T-helper 9 cell (primary cell): ENCODE measurements at places on chromosomes 16 and 17.

- no peak for DNase-seq
These were observed 24.4 kb downstream of the ARHGAP17 start for GRCh38 chr16:24990803-24991202.

- no peak for DNase-seq
These were observed 115.3 kb downstream of the C16orf78 start for GRCh38 chr16:49488740-49489525.

GRCh38 chr17:57580055-57580739 is 164.9 kb downstream of the CCDC182 start:
- DNase-seq = no peak

DNA sequence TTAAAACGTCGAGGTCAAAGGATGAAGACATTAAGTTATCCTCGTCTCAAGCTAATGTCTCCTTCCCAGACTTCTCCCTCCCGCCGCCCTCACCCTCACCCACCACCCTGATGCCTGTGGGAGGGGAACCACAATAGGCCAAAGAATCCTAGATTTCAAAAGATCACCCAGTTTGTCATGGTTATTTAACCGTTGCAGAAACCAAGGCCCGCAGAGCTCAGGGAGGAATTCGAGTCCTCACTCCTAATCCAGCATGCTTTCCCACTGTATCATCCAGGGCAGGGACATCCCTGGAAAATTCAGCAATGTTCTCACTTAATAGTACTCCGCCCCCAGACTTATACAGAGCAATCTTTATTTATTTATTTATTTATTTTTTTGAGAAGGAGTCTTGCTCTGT is 41.8 kb upstream of the MYH10 start:
- DNase-seq = no peak

DNA sequence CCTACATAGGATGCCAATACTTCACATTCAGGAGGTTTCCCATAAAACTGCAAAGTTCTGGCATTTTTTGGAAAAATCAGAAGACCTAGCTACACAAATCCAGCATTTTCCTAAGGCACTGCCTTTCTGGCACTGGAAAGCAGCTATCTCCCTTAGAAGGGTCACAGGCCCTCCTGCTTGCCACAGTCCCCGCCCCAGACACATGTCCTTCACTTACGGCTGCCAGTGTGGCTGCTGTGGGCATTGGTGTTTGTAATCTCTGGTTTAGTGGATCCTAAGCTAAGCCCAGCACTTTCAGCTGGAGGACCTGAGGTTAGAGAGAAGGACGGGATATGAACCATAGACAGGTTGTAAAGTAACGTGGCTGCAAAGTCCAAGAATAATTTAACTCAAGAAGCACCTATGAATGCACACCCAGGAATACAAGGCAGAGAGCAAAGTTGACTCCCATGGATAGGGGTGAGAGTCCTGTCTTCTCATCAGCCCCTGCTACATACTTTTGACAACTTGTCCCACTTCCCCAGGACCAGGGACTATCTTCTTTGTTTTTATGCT is 100.0 kb downstream of the XYLT1 start:
- no peak for DNase-seq

GRCh38 chr17:62739645-62740388 is 68.3 kb downstream of the MARCHF10 start:
- no peak for DNase-seq

GRCh38 chr17:17841601-17842025 is 4.8 kb upstream of the SREBF1 start:
- no peak for DNase-seq

GRCh38 chr16:1674306-1674705 is 3.8 kb upstream of the JPT2 start:
- DNase-seq = no peak

GRCh38 chr17:49775546-49776260 is 11.8 kb upstream of the FAM117A start:
- DNase-seq = no peak

- DNase-seq = no peak
These were observed 51.7 kb downstream of the CCDC42 start for GRCh38 chr17:8692916-8693315.

- DNase-seq = no peak
These were observed 30.1 kb downstream of the CD300LG start for GRCh38 chr17:43877031-43877430.

GRCh38 chr17:67500261-67500660 is 123.2 kb downstream of the PITPNC1 start:
- DNase-seq = no peak

DNA sequence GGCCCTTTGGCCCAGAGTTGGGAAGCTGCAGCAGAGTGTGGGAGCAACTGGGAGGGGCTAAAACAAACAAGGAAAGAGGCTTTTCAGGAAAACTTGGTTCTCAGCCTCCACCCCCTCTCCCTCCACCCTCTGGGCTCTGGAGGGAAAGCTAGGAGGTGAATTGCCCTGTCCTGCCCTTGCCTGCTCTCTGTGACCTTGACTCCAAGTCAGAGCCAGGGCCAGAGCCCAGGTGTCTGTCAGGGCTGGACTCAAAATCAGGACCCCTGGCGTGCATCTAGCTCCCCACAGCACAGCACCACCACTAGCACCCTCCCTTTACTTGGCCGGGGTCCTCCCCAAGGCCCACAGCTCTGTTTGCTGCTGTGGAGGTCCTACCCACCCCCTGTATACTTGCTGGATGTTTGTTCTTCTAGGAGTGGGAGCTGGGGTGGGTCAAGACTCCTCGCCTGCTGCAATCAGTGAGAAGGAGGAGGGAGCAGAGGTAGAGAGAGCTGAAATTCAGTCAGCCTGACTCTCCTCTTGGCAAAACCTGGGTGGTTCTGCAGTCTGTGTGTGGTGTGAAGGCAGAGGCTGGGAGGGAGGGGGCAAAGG is 2.8 kb upstream of the NR1D1 start:
- no peak for DNase-seq

DNA sequence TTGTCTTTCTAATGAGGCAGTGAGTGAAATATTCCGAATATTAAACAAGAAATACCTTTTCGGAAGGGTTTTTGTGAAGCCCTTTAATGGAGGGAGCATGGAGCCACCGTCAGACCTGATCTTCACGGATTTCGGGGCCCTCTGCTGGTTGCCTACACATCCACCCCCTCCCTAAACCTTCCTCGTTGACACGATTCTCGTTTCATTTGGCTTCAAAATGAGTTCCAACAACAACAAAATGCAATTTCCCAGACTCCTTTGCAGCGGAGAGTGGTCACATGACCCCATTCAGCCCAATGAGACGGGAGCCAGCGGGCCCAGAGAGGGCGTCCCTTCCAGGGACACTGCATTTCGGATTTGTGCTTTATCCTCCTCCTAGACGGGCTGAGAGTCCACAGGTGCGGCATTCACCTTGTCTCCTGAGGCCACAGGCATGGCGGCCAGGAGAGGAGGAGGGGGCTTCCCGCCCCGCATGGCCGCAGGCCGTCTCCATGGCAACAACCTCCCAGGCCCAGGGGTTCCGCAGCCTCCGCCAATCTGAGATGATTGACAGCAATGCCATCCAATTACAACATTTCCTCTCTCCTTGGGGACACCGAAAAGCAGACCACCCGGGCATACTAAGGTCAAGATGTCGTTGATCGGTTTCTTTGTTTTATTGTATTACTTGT is 259.8 kb downstream of the C16orf95 start:
- DNase-seq = no peak

DNA sequence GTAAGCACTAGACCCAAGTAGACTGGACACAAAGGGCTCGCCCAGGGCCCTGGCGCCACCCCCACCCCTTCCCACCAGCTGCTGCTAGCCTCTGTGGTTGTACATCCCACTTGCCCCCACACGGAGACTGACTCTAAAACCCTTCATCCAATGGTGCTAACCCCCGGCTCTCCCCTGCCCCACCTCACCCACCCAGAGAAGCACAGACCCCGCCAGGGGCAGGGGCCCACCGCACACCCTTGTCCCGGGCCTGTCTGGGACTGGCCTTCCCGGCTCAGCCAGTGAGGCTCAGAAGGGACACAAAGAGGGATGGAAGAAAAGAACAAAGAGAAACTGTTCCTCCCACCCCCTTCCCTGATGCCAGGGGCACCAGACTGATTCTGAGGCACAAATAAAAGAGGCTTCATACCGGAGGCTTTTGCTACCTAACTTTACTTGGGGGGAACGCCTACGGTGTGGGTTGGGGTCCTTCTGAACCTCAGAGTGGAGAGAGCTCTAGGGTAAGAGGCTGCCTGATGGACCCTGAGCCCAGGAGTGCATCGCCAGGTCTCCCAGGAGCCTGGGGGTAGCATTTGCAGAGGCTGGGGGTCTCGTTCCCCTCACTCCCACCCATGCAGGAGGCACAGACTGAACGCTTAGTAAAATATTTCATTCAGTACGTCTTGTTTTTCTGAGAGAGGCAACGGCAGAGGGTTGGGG is 8.2 kb downstream of the CORO6 start:
- no peak for DNase-seq

- no peak for DNase-seq
These were observed at the start of gene ATP2C2 for GRCh38 chr16:84368308-84368996. Gene ATP2C2 (plus strand): TSS chr16:84368538. CDS start chr16:84368616, 78 bp downstream.

GRCh38 chr16:6642271-6642670 is 690.4 kb upstream of the RBFOX1 start:
- DNase-seq = no peak

GRCh38 chr17:58932956-58933355 is 173.7 kb downstream of the TRIM37 start:
- DNase-seq = no peak

DNA sequence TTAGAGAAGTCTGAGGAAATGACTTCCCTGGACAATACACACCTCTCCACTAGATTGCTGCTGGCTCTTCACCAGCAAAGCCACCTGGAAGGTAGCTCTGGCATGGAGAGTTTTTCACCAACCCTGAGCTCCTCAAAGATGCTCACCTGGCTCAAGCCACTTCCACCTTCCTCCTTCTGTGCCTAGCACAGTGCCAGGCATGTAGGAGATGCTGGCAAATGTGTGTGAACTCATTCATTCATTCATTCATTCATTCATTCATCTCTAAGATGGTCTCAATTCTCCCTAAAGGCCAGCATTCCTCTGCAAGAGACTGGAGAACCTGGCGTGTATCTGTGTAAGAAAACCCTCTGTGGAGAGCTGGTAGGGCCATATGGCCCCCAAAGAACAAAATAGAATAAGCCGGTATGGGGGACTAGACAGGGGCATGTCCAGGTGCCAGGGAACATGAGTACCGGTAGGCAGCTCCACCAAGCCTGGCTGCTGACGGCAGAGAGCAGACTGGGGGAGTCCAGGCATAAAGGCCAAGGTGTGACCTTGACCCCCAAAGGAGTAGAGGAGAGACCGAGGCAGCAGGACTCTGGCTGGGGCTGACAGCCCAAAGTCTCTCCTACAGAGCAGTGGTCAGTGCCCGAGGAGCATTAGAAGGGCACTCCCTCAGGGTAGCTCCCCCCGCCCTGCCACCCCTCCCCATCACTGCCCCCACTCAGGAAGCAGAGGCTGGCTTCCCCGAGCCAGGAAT is 132.2 kb upstream of the TNRC6C start:
- no peak for DNase-seq

- peak; percentile 62 for DNase-seq
These were observed 43.9 kb upstream of the TEX2 start for GRCh38 chr17:64306850-64307463.

- DNase-seq = no peak
These were observed 25.4 kb downstream of the MPP2 start for GRCh38 chr17:43881758-43882505.
